ENCODE measurements at places on chromosomes 5 and 9.
A peak's percentile ranks its signal among the peaks of the same experiment; 100 is the strongest.

DNA sequence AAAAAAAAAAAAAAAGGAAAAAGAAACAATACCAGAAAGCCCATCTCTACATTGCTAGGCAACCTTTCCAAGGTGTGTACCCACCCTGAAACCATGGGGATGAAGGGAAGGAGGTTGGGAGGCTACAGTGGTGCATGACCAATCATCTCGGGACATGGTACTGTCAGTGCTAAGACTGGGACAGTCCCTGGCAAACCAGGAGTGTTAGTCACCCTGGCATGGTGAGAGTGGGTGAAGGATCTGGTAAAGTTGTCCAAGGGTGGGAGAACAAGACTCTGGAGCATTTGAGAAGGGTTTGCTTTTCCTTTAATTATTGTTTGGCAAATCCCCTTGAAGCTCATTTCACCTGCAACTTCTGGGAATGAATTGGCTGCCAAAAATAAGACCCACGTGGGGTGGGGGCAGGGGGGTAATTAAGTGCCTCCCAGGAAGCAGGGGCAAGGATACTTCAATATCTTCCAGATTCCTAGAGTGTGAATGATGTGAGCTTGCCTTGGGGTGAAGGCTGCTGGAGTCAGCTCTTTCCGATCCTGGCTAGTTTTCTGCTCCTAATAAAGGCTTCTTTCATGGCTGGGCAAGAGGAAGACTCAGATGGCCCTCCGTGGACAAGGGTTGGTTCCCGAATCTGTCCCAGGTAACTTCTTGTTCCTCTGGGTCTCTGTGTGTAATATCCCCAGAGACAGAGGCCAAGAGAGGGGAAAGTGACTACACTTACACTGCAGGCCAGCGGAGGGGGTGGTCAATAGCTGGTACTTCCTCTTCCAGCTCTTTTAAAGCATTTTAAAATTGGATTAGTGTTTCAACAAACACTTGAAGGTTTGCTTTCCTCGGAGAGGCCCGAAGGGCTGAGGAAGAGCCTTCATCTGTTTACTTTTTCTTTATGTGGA lies 61.6 kb upstream of the SPRY4 start:
- DNase-seq = no peak

DNA sequence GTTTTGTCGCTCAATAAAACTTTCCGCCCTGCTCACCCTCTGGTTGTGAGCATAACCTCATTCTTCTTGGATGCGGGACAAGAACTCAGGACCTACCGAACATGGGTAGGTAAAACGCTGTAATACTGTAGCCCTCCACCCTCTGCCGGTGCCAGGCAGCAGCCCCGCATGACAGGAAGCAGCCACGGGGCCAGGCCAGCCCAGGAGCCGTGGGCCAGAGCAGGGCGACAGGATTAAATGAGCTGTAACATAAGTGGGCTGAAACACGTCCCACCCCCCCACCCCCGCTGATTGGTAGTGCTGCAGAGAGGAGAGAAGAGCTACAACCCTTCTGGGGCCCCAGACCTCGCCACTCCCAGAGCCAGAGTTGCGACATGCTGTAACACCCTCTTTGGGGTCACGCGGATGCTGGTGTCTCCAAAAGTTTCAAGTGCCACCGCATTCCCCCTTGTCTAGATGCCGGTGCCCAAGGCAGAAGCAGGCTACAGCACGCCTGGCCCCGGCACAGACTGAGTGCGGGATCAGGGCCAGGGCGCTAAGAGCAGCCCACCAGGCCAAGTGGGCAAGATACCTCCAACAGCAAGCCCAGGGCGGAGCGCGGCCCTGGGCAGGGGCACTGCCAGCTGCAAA lies 81.8 kb downstream of the FBXW11 start:
- DNase-seq = no peak

DNA sequence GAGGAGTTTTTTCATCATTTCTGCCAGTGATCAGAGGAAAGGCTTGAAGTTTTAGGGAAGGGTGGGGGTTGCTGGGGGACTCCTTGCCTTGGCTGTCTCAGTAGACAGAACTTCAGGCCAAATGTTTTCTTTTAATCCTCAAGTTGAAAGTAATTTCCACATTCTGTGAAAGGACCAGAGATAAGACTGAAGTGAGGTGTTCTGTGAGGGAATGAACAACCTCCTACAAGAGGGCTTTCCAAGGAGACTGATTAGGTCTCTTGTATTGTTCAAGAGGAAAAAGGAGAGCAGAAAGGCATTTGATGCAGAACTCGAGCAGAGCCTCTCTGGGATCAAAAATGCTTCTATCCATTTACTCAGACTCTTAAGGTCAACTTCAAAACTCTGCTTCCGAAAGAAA lies 282.1 kb upstream of the ATP10B start:
- DNase-seq = no peak

GRCh38 chr5:44952376-44952775 lies 143.6 kb downstream of the MRPS30 start:
- peak; percentile 7 for DNase-seq

- DNase-seq = no peak
Measured at GRCh38 chr9:122302237-122303093, 37.8 kb downstream of the MRRF start.

DNA sequence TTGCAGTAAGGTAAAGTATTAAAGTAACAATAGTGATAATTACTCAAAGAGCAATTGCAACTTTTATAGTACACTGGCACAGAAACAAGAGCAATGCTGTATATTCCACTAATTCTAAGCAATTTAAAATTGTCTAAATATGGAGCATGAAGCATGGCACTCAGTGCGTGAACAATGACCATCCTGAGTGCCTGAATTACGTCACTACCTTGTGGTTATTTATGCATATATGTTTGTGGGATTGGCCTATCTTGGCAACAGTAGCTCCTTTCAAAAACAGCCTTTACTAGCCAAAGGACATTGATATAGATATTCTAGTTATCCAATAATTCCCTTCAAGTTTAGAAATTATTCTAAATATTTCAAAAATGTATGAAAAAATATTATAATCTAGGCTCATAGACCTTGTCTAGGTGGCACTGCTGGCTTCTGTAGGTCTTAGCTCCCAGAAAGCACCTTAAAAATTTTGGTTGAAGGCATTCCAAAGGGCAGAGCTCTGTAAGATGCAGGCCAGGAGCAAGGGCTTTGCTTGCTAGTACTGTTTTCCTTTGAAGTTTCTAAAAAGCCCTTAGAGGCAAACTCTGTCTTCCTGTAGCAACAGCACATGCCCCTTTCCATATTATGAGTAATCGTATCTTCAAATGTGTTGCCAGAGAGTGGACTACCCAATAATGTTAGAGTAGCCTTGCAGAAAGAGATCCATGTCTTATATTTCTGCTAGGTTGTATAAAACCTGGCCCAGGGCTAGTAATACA lies 719.3 kb downstream of the NR2F1-AS1 start:
- DNase-seq = no peak

DNA sequence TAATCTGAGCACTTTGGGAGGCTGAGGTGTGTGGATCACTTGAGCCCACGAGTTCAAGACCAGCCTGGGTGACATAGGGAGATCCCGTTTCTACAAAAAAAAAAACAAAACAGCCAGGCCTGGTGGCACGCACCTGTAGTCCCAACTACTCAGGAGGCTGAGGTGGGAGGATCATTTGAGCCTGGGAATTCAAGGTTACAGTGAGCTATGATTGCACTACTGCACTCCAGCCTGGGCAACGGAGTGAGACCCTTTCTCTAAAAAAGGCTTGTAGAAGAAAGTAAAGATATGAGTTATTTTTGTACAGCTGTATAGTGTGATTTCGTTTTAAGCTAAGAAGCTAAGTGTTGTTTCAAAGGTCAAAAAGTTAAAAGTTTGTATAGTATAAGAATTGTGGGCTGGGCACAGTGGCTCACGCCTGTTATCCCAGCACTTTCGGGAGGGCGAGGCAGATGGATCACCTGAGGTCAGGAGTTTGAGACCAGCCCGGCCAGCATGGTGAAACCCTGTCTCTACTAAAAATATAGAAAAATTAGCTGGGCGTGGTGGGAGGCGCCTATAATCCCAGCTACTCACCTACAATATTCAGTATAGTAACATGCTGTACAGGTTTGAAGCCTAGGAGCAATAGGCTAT lies 18.8 kb downstream of the UBE2R2 start:
- DNase-seq = no peak

- no peak for DNase-seq
Measured at GRCh38 chr5:126967808-126968466, 62.4 kb downstream of the MARCHF3 start.

DNA sequence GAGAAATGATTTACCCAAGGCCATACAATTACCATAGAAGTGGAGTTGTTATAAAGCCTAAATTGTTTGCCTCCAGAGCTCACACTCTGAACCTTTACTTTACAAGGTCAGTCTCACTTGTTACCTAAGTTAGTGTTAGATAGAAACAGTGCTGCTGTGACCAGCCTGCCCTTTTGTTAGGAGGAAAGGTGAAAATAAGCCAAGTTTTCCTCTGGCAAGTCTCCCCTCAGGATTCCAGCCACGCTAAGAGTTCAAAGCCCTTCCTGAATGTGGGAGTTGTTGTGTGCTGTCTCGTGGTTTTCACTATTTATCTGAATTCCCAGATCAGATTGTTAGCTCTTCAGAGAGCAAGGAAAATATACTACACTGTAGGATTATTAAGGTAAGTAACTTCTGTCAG lies 260.0 kb downstream of the SGCD start:
- DNase-seq = no peak

- DNase-seq = no peak
Measured at GRCh38 chr9:99561509-99561917, 260.2 kb upstream of the NR4A3 start.

Data from NCI-H1105 (cell line).